ENCODE measurements at places on chromosomes 1 and 21.

DNA sequence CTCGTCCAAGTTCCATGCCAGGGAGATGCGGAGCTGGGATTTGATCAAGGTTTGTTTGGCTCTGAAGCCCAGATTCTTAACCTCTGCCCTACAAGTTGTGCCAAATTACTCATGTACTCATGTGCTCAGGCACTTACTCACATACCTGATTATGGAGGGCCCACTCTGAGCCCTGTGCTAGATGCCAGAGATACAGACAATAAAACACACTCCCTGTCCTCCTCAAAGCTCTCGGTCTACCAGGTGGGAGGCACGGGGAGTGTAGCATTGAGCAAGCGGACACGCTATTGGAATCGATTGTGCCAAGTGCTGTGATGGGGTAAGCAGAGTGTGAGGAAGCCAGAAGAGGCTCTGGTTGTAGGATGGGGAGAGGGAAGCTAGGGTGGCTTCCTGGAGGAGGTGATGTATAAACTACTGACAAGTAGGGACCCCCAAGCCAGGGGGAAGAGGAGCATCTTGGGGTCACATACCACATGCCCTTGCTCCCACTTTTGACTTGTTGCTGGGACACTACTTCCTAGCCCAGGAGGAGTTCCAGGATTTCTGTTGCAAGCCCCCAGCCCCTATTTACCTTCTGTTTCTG lies 49.8 kb upstream of the IFNLR1 start:
- no peak for DNase-seq

GRCh38 chr1:78650114-78650660 lies 556 bp downstream of the IFI44 start:
- DNase-seq = no peak

- DNase-seq = no peak
Observed at GRCh38 chr21:14541841-14542490, 4.1 kb downstream of the SAMSN1 start.

- no peak for DNase-seq
Observed at GRCh38 chr1:221698579-221699349, 43.1 kb downstream of the DUSP10 start.

DNA sequence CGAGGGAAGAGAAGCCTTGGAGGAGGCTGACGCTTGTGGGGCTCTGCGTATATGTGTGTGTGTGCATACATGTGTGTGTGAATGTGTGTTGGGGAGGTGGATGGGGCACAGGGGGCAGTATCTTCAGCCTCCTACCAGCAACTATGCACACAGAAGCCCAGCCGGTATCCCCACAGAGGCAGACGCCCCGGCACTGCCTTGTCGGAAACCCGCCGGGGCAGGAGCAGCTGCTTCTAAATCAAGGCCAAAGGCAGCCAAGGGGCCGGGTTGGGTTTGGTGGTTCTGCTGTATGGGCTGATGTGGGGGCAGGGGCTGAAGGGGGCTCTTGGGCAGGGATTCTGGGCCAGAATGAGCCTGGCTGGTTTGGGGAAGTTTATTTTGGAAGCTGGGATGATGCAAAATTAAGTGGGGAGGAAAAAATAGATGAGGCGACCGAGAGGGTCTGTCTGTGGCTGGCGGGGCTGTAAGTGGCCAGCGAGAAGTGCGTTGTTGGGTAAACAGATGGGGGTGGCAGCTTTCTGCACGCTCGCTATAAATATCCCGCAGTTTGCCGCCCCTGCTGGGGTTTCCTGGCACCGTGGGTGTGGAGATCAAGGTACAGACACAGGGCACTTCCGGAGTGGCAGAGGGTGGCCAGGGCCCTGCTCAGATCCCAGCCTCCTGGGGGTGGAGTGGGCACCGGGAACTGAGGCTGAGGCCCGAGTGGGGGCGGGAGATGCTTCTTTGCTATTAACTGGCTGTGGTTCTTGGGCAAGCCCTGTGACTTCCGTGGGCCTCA lies 11.0 kb upstream of the WNT4 start:
- no peak for DNase-seq

DNA sequence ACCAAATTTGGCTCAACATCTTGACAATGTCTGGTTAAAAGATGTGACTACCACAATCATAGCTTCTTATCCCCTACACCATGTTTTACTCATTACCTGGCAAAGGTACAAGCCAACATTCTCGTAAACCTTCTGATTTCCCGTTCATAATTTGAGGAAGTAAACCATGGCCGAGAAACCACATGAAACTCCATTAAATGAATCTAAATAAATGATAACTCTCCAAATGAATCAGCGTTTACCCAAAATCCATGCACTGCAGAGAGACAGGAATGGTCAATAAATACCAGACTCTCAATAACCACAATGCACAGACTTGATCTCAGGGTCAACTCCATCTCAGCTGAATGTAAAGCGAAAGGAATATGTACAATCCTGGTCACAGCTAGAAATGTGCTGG lies 125.2 kb downstream of the TYW3 start:
- DNase-seq = no peak

GRCh38 chr1:246930830-246931548 lies 759 bp downstream of the AHCTF1 start:
- peak; percentile 54 for DNase-seq

GRCh38 chr1:46131093-46131492 lies 1.3 kb downstream of the PIK3R3 start:
- DNase-seq = no peak

DNA sequence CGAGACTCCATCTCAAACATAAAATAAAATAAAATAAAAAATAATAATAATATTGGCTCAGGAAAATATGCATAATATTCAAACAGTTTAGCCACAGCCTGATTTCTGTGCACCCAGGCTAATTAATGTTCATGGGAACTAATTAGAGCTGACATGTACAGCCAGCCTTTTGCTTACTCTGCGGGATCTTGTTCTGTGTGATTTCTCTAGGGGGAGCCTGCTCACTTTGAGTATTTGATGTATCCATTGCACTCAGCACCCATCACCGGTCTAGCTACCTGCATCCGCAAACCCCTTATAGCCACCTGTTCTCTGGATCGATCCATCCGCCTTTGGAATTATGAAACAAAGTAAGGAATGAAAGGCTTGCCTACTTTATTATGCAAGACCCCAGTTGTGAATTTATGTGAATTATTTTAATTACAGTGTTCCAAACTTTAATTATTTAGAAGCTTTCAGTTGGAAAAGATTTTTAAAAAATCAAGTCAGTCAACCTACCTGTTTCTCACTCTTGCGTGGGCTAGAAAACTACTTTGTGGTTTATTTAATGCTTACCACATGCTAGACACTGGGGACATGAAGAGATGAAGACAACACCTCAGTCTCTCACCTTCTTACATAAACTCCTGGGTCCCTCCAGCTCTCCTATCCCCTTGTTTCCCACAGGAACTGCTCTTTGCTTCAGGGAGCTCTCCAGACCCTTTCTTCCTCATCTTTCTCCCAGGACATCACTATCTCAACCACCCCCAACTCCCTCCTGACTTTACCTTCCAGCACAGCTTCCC lies 25.4 kb downstream of the CFAP57 start:
- no peak for DNase-seq

- no peak for DNase-seq
Observed at GRCh38 chr1:169970114-169970513, 76.4 kb upstream of the SCYL3 start.

DNA sequence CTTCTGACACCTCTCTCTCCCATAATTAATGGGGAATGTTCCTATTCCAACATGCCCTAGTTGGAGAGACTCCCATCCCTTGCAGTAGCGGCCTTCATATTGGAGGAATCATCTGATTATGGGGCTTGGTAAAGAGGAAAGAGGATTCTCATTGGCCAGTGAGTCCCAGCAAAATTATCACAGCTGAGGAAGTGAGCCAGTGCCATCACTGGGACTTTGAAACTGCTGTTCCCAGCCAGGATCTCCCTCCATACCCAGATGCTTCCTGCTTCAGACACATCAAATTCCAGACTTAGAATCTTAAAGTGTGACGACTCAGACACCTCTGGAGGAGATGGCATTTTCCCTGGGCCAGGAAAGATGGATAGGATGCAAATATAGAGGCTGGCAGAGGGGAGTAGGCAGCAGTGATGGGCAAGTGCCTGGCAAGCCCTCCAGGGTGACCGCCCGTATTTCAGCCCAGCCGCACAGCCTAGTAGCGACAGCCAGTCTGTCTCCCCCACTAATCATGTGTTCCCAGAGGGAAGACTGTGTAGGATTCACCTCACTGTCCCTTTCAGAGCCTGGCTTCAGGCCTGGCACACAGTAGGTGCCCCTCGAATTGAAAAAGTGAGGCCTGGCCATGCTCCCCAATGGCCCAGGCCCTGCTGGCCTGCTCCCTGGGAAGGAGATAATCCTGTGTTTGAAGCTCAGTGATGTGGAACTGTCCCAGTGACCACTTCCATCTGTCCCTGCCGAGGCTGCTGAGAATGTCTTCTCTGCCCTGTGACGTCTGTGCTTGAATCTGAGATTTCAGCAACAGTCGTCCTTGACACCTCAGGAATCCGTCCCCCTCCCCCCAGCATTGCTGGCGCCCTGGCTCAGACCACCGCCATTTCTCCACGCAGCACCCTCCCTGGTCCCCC lies 41.2 kb upstream of the MAGOH start:
- no peak for DNase-seq

DNA sequence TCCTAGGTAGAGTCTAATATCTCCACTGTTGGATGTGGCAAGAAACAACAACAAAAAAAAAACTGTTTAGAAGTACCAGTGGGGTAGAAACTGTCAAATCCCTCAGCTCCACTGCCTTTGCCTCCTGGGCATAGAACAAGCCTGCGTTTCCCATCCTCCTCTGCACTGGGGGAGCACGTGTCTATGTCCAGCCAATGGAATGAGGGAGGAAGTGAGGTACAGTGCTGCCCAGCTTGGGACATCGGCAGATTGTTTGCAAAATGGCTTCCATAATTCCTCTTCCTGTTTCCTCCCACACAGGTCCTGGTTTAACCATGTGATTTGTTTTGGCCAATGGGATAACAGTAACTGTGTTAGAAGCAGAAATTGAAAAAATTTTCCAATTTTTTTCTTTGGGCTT lies 39.1 kb downstream of the PSMG1 start:
- DNase-seq = no peak

GRCh38 chr1:169877800-169878491 lies 15.8 kb downstream of the SCYL3 start:
- DNase-seq = no peak

GRCh38 chr1:27402349-27402754 lies 9.9 kb downstream of the GPR3 start:
- DNase-seq = peak; percentile 42

GRCh38 chr21:45831991-45832740 lies 149.4 kb upstream of the COL6A1 start:
- DNase-seq = no peak

- DNase-seq = no peak
Observed at GRCh38 chr1:179781962-179782361, 38.9 kb downstream of the FAM163A start.

GRCh38 chr1:228339059-228339704 lies 67.5 kb downstream of the TRIM11 start:
- DNase-seq = no peak

- DNase-seq = no peak
Observed at GRCh38 chr1:54547601-54548388, at the start of gene ACOT11. Gene ACOT11 (plus strand): TSS chr1:54548228. CDS start chr1:54548310, 82 bp downstream.

- no peak for DNase-seq
Observed at GRCh38 chr1:244388961-244389360, 62.7 kb downstream of the ADSS2 start.

DNA sequence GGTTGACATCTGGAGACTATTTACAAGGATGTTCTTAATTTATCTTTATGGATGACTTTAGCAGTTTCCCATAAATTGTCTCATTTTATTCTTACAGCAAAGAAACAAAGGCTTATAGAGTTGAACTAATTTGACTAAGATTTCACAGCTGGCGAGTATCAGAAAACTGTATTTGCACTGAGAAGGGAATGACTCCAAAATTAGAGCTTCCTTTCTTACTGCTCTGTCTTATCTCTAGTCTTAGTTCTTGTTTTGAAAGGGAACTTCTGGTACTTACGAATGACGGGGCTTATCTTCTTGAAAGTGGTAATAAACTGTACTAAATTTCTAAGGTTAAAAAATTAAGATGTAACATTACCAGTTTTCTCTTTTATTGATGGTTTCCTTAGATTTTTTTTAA lies 13.6 kb downstream of the CNST start:
- DNase-seq = no peak

GRCh38 chr1:25090707-25091422 lies 141.4 kb downstream of the SYF2 start:
- DNase-seq = no peak
